ENCODE measurements at places on chromosomes 11 and 22.

- no peak for DNase-seq
Observed at GRCh38 chr11:117219001-117219400, 12.9 kb downstream of the PCSK7 start.

DNA sequence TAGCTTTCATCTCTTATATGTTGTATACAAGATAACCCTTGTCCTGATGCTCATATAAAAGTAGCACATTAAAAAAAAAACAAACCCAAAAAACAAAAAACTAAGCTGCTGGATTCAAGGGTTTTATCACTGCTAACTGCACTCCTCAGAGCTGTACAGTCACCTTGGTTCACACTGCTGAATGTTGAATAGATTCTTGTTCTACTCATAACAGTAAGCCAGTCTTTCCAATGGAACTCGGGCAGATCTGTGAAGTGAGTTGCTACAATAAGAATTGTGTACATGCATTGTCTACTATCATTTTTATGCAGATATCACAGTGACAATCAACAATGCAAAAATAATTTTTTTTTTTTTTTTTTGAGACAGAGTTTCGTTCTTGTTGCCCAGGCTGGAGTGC is 4.7 kb downstream of the HARBI1 start:
- no peak for DNase-seq

- DNase-seq: no peak
Observed at GRCh38 chr11:33742249-33742851, 6.1 kb upstream of the CD59 start.

- DNase-seq: no peak
Observed at GRCh38 chr22:48896766-48897644, 930.7 kb downstream of the BRD1 start.

DNA sequence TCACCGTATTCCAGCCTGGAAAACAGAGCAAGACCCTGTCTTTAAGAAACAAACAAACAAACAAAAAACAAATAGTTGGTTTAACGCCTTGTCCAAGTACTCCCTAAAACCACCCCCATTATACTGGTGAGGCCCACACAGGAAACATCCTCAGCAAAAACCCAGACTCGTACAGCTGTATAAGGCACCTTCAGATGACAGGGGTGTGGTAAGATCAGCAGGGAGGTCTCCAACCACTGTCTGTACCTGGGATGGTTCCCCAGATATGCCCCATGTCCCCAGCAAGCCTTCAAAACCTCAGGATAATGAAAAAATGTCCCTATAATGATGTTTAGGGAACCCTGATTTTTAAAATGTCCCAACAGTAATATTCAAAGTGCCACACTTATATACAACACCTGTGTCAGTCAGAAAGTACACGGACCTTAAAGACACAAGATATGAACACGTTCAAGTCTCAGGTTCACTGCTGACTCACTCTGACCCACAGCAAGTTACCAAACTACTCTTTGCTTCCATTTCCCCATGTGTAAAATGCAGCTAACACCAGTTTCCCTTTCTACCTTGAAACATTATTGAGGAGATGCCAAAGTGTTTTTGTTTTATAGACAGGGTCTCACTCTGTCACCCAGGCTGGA is 9.3 kb downstream of the SF3A1 start:
- DNase-seq: no peak

DNA sequence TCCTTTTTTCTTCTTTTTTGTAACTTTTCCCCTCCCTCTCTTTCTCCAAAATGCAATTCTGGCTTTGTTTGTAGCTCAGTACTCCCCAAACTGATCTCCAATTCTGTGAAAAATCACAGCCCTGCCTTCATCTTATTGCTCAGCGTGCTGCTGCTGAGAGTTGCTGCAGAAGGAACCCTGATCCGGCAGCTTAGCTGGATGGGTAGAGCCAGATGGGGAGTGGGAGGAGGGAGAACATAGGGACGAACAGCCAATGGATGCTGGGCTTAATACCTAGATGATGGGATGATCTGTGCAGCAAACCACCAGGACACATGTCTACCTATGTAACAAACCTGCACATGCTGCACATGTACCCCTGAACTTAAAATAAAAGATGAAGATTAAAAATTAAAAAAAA is 47.5 kb upstream of the E2F8 start:
- DNase-seq: no peak

DNA sequence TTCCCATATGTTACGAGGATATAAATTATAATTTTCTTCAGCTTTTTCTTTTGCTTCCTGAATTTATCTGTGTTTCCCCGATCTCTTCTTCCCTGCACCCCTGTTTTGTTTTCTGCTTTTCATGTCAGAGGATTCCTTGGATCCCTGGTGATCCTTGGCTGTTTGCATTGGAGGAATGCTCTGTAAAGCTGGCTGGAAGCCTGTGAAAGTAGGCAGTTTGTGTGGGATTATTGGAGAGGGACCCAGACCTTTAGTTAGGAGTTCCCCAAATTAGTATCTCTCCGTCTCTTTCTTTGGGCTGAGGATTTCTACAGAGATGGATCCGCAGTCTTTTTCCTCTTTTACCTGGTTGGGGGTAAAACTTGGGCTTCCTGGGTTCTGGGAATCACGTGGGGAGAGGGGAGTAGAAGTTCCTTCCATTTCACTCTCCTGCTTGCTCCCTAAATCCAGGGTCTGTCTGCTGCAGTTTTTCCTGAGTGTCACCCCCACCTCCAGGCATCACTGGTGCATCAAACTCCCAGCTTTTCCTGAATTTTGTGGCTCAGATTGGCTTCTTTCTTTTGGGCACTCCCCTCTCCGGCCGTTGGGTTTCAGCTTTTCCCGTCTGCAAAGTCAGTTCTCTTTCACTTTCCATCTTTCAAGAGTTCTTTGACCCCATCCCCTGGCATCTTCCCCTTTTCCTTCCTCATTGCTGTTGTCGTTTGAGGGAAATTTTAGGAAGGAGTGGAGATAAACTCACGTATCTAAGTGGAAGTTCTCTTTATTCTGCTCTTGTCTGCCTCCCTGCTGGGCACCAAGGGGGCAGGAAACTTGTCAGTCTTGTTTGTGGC is 79.1 kb upstream of the ALX4 start:
- no peak for DNase-seq

GRCh38 chr11:40227730-40228129 is 1231.7 kb downstream of the LRRC4C start:
- DNase-seq: no peak

GRCh38 chr11:125971618-125972017 is 25.8 kb downstream of the VSIG10L2 start:
- no peak for DNase-seq

GRCh38 chr11:125102510-125102909 is 8.9 kb downstream of the TMEM218 start:
- DNase-seq: no peak

DNA sequence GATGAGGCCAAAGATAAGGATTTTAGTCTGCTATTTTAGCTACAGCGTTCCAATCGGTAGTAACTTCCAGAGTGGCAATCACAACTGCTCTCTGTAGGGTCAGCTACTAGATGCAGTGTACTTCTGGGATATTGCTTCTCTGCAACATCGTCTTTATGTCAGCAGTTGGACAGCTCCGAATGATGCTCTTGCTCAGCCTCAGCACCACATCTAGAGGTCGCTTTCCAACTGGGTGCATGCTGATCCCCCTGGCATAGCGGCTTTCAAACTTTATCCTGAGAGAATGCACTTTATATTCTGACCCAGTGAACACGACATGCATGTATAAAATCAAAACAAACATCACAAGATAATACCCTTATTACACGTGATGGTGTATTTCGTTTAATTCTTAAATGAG is 219.6 kb downstream of the C11orf87 start:
- no peak for DNase-seq

- DNase-seq: peak; percentile 5
Observed at GRCh38 chr11:81036168-81036870, 1595.5 kb upstream of the TENM4 start.

DNA sequence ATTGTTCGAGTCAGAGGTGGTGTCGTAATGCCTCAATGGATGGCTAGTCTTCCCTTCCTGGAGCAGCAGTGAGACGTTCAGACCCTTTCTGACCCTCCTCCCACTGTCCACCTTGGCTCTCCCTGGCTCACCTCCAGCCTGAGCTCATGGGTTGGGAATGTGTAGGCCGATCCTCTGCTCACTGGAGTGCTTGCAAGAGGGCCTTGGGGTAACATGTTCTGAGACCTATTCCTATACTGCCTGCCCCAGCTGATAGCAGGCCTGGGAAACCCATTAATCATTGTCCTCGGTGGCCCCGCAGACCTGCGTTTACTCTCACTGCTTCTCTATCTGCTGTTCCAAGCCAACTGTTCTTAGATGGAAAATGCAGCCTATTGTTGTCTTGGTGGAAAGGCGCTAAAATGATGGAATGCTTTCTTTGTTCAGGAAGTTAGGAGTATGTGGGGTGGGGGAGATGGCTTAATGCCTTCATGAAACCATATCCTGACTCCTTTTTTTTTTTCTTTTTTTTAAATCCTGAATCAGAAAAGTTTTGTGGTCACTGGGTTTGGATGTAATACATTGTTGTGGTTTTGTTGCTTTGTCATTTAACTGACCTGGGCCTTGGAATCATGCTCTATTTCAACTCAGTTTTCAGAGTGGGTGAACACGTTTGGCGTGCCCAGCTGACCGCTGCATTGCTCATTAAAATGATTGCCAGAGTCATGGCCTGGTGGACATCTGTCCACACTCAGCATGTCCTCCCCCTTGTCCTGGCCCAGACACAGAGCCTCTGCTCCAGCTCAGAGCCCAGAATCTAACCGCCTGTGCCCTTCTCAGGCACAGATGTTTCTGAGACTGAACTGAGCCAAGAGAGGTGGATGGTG is 72.5 kb downstream of the MICAL2 start:
- peak; percentile 22 for DNase-seq

DNA sequence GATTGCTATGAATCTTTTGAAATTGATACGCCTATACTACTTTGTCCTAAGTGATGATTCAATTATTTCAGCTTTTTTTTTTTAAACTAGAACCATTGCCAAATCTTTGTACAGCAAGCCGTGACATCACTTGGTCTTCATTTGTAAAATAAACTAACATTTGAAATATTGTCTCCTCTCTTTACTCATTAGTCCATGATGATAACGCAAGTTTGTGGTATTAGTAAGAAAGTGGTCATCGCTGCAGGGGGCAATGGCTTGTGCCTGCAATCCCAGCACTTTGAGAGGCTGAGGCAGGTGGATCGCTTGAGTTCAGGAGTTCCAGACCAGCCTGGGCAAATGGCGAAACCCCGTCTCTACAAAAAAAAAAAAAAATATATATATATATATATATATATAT is 12.9 kb upstream of the ARHGAP42 start:
- peak; percentile 52 for DNase-seq

GRCh38 chr11:31995525-31996094 is 95.3 kb upstream of the RCN1 start:
- no peak for DNase-seq

GRCh38 chr11:30481330-30481729 is 104.8 kb downstream of the MPPED2 start:
- no peak for DNase-seq

GRCh38 chr22:39098576-39098975 is 1.5 kb downstream of the APOBEC3H start:
- no peak for DNase-seq

DNA sequence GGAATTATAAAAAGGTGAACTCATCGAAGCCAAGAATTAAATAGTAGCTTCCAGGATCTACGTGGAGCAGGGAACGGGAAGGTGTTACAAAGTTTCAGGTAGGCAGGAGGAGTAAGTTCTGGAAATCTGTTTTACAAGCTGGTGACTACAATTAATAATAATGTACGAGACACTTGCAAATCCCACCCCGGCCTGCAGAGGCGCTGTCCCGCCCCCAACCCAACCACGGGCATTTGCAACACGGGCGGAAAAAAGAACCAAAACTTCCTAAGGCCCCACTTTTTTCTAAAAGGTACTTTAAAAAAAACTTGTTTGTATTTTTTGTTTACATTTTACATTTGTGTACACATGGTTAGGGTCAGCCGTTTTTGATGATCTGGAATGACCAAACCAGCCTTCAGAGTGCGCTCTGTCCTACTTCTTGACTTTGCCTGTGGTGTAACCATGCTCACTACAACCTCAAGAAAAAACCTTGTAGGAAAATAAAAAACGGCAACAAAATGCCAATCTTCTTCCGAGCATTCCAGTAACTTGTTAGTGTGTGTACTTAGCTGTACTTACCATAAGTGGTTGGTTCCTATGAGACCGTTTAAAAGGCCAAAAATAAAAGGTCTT is 449.6 kb upstream of the B3GAT1 start:
- no peak for DNase-seq

DNA sequence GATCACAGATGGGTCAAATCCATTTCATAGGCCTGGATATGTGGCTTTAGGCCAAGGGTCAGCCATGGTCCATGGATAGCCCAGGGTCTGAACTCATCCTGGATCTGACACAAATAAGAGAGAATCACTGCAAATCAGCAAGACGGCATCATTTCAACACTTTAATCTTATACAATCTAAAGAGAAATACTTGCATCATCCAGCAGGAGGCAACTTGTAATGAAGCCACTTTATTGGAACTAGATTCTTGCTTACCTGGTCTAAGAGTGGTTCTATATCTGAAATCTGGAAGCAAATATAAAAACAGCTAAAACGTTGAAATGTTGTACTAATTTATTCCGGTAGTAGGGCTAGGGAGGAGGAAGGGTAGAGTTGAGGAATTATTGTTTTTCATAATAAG is 870.1 kb downstream of the JRKL start:
- no peak for DNase-seq

- no peak for DNase-seq
Observed at GRCh38 chr11:130187096-130187495, 27.5 kb downstream of the ST14 start.

GRCh38 chr11:71917646-71918140 is 10.7 kb downstream of the XNDC1N start:
- no peak for DNase-seq

- DNase-seq: peak; percentile 45
Observed at GRCh38 chr22:38467904-38468442, at the start of gene KDELR3. KDELR3 (plus strand) TSS chr22:38468096; CDS start chr22:38468234, 138 bp downstream.

- no peak for DNase-seq
Observed at GRCh38 chr11:38824573-38824972, 2226.5 kb upstream of the RAG2 start.

DNA sequence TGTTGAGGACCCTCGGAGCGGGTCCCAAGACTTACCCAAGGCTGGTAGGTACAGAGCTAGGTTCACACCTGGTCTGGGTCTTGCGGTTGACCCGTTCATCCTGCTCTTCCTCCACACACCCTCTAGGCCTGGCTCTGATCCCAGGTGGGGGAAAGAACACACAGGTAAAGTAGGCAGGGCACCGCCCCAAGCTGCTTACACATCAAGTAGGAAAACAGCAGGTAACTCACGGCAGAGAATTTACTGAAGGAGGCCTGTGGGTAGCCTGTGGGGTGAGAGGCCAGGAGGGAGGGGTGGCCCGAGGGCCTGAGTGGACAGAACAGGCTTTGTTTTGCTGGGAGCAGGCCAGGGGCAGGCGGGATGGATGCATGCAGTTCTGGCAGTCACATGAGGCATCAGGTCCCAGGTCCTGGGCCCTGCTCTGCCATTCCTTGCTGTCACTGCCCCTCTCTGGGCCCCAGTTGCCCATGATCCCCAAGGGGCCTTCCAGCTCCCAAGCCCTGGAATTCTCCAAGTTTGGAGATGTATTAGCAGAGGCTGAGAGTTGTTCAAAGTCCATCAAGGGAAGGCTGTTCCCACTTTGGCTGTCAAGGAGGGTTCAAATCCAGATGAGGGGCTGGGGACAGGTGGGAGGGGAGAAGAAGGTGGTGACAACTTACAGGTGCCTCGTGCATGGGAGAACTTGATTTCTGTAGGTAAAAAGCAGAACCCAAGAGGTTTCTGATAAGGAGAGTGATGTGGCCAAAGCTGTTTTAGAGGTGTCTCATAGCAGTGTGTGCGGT is 5.7 kb downstream of the TSKU start:
- DNase-seq: no peak

GRCh38 chr11:123829745-123830144 is 23.6 kb upstream of the OR6M1 start:
- no peak for DNase-seq
